ENCODE measurements at places on chromosomes 2 and 18. TPM values are rescaled to one million over a fixed set of nuclear protein-coding genes. Genes with fewer than 3 reads are reported as not detected.
A peak's percentile ranks its signal among the peaks of the same experiment; 100 is the strongest.

GRCh38 chr18:28692337-28692736, 515.4 kb upstream of the CDH2 start:
- DNase-seq, result no peak

- DNase-seq, result peak; percentile 17
Measured at GRCh38 chr2:170966648-170967396, 37.8 kb downstream of the GORASP2 start.

ATP6V1C2 gene
- total RNA-seq, result 0.14 TPM

AMER3 gene
- not detected for total RNA-seq

IHH gene
- total RNA-seq, result not detected

DNA sequence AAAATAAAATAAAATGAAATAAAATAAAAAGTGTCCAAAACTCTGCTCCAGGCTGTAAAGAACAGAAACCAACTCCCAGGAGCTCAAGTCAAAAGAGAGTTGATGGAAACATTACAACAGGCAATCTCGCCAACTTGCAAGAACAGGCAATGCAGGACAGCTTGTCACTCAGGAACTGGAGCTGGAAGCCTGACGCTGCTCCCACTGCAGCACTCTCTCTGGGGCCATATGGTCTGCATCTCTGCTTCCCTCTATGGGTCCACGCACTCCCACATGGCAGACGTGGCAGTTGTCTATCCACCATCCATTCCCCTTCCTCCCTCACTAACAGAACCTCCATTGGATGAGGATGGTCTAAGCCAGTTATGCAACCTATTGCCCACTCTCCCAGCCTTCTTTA, 23.3 kb upstream of the ARPC2 start:
- DNase-seq, result no peak
